ENCODE measurements at places on chromosomes 11 and 22.

DNA sequence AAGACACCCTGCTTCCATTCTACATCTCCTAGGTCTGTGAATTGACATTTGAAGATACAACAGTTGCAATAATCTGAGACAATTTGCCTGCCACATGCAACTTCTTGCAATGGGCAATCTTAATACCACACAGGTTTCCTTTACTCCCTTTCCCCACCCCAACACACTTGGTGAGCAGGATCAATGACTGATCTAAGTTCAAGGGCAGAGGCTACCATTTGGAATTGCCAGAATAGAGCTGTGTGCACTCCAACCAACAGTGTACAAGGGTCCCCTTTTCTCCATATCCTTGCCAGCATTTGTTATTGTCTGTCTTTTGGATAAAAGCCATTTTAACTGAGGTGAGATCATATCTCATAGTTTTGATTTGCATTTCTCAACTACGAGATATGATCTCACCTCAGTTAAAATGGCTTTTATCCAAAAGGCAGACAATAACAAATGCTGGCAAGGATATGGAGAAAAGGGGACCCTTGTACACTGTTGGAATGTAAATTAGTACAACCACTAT is 2.9 kb upstream of the NNMT start:
- no peak for DNase-seq

GRCh38 chr11:117188620-117189081 is 10.1 kb downstream of the SIDT2 start:
- no peak for DNase-seq

DNA sequence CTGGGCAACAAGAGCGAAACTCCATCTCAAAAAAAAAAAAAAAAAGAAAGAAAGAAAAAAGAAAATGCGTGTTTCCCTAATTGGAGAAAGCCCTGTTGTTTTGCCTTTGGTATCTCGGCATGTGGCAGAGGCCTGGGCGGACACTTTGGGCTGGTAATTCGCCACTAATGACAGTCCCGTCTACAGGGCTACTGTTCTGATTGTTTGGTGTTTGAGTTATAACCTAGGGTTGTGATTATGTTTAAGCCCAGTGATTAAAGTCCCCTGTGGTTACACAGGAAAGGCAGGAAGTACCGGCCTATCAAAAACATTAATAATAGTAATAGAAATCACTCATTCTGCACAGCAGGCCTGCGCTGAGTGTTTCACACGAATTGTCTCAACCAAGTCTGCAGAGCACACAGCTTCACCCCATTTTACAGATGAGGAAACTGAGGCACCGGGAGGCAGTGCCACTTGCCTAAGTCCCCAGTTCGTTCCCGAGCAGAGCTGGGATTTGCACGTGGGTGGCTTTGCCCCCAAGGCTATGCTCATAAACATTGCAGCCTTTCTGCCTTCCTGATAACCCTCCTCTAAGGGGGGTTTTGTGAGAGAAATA is 39.1 kb upstream of the GRAMD4 start:
- no peak for DNase-seq

- DNase-seq: no peak
Measured at GRCh38 chr11:62133328-62134065, 9.7 kb downstream of the INCENP start.

- no peak for DNase-seq
Measured at GRCh38 chr22:45600790-45601730, 70.6 kb upstream of the ATXN10 start.

DNA sequence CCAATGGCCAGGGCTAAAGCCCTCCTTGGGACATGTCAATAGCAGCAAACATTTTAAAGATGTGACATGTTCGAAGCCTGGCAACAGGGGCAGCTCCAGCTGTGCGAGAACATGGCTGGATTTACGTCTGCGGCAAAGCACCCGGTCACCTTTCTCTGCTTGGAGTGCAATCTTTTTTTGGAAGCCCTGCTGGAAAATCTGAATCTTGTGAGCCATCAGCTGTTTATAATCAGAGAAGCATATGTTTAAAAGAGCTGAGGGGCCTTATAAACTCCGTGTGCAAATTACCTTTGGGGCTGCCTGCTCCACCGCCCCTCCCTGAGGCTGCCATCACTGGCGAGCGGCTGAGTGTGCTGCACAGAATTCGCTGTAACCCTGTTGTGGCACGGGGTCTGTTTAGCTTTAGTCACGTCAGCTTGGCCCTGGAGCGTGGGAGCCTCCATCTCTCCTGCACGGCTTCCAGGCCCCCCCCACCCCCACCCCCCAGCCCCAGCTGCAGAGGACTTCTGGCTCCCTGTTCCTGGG is 9.0 kb upstream of the KCNQ1OT1 start:
- no peak for DNase-seq

- DNase-seq: no peak
Measured at GRCh38 chr11:111253131-111253530, 7.6 kb downstream of the POU2AF2 start.

DNA sequence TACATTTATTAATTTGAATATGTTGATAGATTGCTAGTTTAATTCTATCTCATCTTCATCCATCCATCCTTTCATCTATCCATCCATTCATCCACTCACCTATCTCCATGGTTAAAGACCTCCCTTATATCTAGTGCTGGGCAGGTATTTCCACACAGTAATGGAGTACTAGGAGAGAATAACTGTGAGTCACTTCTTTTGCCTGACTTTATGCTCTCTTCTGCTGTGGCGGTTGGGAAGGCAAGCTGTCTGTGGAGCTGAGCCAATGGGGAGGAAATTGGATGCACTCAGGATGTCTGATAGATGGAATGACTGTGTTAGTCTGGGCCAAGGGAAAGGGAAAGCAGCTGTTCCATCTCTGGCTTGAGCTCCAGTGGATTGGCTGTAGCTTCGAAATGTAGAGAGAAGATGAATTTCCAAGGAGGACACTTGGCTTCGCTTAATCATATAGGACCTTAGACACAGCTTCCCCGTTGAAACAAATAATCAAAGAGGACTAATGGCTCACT is 60.3 kb downstream of the NELL1 start:
- no peak for DNase-seq

- no peak for DNase-seq
Measured at GRCh38 chr11:69140635-69141034, 15.1 kb upstream of the SMIM38 start.

DNA sequence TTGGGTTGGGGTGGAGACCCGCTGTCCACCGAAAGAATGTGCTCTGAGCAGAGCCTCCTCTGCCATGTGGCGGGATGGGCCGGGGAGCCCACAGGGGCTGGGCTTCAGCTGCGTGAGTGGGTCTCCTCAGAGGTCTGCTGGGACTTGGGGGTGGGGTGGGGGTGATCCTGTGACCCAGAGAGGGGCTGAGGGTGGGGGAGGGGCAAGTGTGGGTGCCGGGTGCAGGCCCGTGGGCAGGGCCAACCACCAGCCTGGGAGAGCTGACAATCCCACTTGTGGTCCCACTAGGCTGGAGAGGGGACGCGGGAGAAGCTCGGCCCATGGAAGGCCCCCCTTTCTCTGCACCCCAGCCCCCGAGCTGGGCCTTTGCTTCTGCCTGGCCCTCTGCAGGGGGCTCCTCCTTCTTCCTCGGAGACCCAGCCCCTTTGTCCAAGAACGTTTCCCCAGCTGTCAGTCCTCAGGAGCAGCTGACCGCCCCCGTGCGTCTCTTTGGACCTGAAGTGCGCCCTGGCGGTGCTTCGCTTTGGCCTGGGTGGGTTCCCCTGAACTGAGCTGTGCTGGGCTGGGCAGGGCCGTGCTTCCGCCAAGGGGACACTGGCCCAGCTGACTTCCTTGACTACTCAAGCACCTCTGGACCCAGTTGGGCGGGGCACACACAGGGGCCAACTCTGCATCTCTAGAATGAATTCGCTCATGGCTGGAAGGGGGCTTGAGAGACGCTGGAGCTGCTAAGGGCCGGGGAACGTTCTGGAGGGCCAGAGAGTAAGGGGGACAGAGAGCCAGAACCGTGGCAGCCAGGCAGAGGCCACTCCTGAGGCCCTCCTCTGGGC is 30.2 kb downstream of the OSBPL5 start:
- DNase-seq: no peak

GRCh38 chr11:94219771-94220170 is 84.6 kb upstream of the IZUMO1R start:
- DNase-seq: no peak

GRCh38 chr11:126317756-126318573 is 14.1 kb downstream of the DCPS start:
- DNase-seq: no peak

DNA sequence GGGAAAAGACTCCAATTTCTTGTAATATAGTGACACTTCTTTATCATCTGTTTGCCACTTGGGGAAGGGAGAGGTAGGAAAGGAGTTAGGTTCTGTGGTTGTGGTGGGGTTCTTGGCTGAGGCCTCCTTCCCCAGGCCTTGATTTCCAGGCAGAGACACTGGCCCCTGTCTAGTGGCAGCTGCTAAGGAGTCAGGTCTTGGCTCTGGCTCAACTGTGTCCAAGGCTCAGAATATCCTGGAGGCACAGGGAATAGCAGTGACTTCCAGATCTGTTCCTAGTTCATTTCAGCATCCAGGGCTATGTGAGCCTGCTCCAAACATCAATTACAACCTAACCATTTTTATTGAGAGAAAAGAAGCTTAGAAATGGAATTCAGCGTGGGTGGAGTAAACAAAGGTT is 29.5 kb downstream of the PPFIBP2 start:
- DNase-seq: no peak

DNA sequence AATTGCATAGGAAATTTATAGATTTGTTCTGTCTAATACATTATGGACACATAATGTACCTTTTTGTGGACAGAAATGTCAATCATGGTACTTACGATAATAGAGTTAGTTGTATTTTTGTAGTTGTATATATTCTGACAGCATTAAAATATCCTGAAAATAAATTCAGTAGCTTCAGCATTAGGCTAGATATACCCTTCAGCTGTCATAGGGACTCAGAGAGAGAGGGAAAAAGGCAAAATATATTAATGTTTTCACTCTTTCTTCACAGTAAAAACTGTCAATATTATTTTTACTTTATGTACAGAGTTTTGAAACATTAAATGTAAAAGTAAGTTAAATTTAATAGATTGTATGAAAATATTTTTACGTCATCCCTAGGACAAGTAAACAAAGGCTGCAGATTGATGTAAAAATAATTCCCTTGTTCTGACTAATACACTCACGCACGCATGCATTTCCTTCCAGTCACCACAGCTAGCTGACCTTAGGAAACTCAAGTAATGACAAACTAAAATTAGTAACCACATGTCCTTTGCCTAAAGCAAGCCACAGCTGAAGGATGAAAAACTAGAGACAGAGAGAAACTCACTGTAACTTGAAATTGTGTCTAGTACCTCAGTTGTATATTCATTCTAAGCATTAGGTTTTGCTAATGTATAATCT is 104.7 kb upstream of the CARD18 start:
- no peak for DNase-seq

- no peak for DNase-seq
Measured at GRCh38 chr11:110968348-110969062, 256.3 kb upstream of the ARHGAP20 start.

DNA sequence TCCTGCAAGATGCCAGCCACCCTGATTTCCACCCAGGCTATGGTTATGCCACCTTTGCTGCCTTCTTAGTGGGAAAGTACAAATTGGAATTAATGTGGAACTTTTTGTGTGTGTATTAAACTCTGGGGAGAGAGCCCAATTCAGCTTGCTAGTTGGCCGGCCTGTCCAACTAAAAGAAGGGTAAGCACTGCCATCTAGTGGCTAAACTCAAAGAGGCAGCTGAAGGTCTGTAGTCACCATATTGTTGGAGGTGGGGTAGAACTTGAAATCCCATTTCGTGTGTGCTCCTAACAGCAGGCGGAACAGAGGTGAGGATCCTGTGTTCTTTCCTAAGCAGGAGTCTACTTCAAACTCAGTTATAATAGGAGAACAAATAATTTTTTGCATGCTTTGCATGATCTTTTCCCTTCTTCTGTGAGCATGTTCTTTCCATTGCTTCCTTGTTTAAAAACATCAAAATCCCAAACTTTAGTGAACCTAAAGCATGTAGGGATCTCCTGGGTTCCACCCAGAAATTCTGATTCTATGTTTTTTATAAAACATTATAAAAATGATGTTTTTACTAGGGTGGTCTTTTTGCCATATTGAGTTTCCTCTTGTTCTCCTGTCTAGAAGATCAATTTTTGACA is 138.8 kb upstream of the SORL1-AS1 start:
- DNase-seq: peak; percentile 69

DNA sequence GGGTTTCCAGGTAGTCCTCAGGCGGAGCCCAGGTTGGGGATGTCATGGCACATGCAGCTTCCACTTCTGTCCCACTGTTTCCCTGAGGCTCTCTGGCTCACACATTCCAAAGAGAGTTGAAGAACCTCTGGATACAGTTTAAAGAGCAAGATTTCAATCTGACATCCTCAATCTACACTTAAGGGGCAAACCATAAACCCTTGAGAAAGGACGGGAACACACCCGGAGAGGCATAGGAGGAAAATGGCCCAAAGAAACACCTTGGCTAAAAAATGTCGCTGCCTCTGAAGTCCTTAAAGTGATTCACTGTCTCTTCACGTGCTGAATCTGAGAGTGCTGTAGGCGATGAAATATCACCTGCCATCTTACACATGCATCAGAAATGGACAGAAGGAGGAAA is 70.9 kb upstream of the ARFGAP3 start:
- DNase-seq: no peak

DNA sequence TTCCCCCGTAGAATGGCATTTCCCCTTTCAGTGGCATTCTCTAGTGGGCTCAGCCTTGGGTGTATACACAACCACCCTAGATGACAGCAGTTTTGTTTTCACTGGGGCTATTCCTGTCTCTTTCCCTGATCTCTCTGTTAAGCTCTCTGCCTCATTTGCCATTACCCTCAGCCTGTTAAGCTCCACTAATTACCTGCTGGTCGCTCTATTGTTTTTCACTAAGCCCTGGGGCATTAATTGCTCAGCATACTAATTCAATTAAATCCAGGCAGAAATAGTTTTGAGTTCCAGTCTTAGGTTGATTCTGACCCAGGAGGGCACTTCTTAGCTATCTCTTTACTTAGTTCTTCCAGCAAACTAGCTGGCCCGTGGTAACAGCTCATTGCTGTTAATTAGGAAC is 80.0 kb downstream of the BRD1 start:
- no peak for DNase-seq

DNA sequence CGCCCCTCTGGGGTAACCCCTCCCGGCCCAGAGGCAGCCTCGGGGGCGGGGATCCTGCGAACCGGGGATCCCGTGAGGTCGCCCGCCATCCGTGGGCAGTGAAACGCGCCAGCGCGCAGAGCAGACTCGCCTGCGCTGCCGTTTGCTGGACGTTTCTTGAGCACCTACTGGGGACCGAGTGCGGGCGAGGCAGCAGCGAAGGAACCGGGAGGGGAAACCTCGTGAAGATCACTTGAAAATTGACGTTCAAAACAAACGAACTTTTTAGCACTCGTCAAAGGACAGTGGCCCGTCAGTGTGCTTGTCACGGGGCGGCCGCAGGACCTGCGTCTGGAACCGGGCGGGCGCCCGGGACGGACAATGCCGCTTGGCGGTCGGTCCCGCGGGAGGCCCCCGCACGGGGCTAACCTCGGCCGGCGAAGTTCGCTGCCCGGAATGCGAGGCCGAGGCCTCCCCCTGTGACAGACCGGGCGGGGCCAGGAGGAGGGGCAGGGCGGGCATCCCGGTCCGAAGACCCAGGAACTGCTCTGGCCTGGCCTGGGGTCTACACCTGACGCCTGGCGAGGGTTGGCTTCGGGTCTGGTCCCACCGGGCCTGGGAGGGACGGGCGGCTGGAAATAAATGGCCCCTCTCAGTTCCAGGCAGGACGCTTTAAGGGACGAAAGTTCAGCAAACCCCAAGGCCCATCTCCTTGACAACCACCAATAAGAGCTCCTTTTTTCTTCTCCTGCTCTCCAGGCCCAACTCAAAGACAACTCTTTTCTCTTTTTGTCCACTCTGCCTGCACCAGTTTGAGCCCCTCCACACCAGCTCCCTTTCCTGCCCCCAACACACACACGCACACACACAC is 723 bp upstream of the SCUBE1 start:
- no peak for DNase-seq
